NCI-H2107 (cell line): ENCODE measurements at places on chromosomes 6 and 20.

- no peak for DNase-seq
Measured at GRCh38 chr6:45132658-45133294, 195.4 kb upstream of the RUNX2 start.

- no peak for DNase-seq
Measured at GRCh38 chr6:132816660-132817059, 2.3 kb downstream of the RPS12 start.

DNA sequence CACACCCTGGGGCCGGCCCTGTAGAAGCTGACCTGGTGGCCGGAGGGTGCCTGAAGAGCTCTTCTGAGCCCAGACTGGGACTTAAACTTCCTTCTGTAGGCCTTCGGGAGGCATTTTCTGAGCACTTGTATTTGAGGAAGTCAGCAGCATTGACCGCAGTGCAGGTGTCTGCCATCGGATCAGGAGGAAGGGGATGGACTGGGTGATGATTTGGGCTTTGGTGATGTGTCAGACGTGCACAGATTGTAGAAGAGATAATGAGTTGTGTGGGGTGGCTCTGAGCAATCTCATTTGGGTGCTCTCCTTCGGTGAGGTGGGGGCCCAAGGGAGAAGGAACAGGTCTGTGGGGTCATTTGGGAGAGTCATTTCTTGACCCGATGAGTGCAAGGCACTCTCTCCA lies 150.9 kb downstream of the ARID1B start:
- no peak for DNase-seq

DNA sequence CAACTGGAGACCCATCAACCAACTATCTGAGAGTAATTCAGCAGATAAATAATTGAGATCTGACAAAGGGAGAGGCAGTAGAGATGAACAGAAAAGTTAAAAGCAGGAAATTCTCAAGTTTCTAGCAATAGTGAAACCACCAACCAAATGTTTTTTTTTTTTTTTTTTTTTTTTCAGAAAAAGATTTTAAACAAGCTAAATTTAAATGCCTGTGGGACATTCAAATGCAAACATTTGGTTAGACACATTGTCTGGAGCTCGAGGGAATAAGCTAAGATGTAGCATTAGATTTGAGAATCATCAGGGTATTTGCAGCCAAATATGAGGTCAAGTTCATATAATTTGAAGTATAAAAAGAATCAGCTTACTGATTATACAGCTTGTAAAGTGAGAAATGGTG lies 16.4 kb downstream of the RANBP9 start:
- DNase-seq = no peak

DNA sequence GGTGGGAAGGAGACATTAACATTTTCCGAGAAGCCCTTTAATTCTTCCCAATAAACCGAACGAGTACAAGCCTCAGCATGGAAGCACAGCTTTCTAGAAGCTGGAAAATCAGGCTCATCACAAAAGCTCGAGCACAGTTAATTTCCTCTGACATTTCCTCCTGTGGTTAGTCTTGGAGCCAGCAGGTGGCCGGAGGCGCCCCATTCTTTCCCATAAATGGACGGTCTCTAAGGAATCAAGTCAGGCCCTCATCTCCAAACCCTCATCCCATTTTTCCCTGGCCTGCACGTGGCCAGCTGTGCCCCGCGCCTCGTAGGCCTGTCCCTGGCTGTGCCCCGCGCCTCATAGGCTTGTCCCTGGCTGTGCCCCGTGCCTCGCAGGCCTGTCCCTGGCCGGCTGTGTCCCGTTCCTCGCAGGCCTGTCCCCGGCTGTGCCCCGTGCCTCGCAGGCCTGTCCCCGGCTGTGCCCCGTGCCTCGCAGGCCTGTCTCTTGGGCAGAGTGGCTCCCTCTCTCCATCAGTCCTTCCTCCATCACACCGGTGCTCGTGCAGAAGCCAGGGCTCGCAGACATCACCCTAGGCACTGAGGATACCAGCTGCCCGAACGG lies 19.7 kb upstream of the NTSR1 start:
- no peak for DNase-seq
